Stimulated activated CD8-positive, alpha-beta memory T cell treated with anti-CD3 and anti-CD28 coated beads, Interleukin-12 subunit alpha, Interleukin-12 subunit beta, amount 100 ng/mL, for 4 hours (primary cell): ENCODE measurements at places on chromosomes 13 and 19.

- no peak for DNase-seq
These were observed 1790.8 kb upstream of the PCDH20 start for GRCh38 chr13:63206461-63206860.

GRCh38 chr13:33678084-33678483 lies 139.9 kb upstream of the RFC3 start:
- no peak for DNase-seq

- no peak for DNase-seq
These were observed 3.9 kb downstream of the KIR3DL3 start for GRCh38 chr19:54728167-54728566.

DNA sequence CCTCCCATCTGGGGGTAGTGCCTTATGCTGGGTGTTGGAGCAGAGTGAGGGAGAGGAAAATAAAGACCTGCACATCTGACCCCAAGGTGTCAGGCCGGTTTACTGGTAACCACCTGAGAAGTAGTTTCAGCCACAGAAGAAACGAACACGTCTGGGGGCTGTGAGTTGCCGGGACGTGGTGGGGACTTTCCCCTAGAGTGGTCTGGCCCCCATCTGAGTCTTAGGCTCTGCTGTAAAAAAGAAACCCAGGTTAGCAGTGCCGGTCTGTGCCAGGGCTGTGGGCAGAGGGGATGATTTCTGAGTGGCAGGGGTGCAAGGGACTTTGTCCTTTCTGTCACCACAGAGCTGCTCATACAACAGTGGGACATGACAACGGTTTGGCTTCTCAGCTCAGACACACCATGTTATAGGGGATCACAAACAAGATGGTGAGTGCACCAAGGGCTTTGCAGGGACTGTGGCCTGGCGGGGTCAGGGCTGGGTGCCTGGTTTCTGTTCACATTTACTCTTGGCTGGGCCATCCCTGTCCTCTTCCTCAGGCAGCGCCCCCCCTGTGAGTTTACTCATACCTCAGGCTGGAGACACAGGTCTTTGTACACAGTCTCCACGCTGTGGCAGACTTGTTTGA lies 9.0 kb downstream of the GCDH start:
- DNase-seq: no peak

DNA sequence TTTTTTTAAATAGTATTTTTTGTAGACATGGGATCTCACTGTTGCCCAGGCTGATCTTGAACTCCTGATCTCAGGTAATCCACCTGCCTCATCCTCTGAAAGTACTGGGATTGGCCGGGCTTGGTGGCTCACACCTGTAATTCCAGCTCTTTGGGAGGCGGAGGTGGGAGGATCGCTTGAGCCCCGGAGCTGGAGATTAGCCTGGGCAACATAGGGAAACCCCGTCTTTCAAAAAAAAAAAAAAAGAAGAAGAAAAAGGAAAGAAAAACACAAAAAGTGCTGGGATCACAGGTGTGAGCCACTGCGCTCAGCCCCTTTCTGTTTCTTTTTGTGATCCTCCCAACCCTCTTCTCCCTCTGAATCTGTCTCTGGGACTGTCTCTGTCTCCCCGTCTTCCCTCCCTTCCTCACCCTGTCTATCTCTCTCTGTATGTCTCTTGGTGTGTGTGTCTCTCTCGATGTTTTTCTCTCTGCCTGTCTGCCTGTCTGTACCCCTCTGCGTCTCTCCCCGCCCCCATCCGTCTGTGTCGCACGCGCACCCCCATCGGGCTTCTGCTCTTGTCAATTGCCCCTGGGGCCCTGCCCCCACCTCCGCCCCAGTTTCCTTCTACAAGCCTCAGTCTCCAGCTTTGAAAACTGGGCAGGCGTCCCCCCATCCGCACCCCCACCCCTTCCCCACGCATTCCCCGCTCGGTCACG lies 540 bp upstream of the ZFP36 start:
- DNase-seq: peak; percentile 80

GRCh38 chr13:94657167-94657566 lies 55.2 kb downstream of the SOX21 start:
- DNase-seq: no peak

DNA sequence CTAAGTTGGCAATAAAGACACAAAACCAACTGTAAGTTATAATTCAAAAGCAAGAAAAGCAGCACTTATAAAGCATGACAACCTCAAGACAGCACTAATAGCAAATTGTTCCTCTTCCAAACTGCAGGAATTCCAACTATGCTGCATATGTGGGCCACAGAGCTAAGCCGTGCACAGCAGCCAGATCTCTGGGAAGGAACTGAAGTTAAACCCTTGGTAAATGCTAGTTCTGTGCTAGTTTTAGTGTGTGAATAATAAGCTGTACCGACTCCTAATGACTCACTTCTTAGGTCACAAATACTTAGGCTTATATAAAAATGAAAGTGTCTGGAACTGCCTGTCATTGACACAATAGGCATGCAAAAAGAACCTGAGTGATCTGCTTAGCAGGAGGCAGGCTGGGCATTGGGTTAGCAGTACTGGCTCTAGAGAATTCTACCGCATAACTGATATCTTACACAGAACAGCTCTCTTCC lies 21.2 kb upstream of the GTF3A start:
- DNase-seq: no peak

DNA sequence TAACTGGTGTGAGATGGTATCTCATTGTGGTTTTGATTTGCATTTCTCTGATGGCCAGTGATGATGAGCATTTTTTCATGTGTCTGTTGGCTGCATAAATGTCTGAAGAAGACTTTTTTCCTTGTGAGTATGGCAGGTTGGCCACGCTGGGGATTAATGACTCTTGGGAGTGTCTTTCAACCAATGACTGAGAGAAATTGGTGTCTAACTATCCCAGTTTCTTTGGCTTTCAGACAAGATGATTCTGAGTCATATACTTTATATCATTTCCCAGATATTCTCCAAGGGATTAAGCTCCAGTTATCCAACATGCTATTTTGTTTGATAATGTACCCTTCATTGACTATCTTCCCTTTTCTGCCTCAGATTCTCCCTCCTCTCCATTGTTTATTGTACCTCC lies 35.5 kb upstream of the CSNK1A1L start:
- no peak for DNase-seq

DNA sequence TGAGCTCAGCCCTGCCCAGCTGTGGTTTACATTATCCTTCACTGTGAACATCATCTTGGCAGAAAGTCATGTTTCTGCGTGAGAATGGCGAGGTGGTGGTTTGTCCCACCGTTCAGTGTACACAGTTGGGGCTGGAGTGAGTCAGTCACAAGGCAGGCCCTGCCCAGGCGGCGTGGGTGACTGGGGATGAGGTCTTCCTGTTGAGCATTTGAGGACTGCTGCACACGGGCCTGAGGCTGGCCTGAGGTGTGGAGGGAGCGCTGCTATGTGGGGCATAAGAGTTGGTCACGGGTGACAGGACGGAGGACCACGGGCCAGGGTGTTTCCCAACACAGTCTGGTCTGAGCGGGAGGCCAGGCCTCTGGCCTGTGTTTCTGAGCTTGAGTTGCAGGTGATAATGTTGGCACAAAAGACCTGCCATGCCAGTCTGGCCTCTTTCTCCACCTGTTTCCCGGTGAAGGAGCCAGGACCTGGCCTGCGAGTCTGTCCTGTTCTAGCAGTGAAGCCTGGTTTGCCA lies 13.4 kb upstream of the C19orf33 start:
- no peak for DNase-seq

- DNase-seq: no peak
These were observed 120.9 kb downstream of the DLEU7 start for GRCh38 chr13:50722440-50723125.

DNA sequence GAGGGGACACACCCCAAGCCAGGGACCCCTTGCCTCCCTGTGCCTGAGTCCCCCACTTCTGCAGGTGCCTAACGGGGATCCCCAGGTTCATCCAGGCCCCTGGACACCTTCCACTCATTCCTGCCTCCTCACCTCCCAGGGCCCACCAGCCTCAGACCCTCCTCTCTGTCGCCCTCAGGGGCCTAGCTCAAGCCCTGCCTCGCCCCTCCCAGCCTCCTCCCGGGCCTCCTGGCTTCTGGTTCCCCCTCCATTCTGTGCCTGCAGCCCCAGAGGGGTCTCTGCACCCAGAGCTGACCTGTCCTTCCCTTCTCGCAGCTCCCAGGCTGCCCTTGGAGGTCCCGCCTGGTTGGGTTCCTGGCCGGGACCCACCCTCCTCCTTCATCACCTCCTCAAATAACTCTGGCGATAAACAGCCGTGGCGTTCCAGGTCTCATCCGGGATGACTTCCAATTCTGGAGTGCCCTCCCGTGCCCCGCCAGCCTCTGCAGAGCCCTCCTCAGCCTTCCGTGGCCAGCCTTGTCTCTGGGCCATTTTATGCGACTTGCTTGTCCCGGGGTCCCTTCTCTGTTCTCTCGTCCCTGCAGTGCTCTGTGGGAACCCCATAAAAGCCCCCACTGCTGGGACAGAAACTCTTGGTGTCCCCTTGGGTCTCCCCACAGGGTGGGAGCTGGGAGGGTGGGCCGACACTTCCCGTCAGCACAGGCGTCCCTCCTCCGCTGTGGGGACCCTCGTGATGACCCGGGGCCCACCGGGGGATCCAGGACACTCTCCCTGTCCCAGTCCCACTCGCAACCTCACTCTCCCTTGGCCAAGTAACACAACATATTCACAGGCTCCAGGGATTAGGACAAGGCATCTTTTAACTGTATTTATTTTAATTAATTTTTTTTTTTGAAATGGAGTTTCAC lies 9.2 kb downstream of the JOSD2 start:
- DNase-seq: no peak

DNA sequence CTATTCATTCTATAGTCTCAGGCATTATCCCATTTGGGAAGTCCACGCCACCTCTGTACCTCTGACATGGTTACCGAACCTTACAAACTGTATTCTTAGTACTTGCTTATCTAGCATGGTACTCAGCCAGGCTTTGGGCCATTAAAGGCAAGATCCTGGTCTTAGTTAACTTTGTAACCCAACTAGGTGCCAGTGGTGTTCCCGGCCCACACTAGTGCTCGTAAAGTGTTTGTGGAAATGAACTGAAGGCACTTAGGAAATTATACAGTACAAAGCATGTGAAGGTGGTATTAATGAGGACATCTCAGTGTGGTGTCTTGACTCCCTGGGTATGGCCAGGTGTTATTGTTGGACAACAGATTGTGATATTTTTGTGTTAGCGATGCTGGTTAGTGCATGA lies 87.8 kb upstream of the RNF113B start:
- no peak for DNase-seq

DNA sequence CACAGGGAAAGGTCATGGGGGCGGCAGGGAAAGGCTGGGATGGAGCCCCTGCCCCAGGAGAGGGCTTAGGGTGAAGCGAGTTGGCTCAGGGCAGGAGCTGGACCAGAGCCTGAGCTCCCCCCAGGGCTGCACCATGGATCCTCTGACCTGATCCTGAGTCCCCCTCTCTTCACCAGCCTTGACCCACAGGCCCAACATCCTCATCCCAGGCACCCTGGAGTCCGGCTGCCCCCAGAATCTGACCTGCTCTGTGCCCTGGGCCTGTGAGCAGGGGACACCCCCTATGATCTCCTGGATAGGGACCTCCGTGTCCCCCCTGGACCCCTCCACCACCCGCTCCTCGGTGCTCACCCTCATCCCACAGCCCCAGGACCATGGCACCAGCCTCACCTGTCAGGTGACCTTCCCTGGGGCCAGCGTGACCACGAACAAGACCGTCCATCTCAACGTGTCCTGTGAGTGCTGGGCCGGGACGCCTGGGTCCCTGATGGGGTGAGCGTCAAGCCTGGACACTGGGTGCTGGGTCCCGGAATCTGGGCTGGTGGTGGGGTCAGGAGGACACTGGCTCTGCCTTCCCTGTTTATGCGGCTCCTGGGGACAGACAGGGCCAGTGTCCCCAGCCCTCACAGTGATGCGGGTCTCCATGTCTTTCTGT lies 842 bp downstream of the SIGLEC9 start:
- DNase-seq: no peak

DNA sequence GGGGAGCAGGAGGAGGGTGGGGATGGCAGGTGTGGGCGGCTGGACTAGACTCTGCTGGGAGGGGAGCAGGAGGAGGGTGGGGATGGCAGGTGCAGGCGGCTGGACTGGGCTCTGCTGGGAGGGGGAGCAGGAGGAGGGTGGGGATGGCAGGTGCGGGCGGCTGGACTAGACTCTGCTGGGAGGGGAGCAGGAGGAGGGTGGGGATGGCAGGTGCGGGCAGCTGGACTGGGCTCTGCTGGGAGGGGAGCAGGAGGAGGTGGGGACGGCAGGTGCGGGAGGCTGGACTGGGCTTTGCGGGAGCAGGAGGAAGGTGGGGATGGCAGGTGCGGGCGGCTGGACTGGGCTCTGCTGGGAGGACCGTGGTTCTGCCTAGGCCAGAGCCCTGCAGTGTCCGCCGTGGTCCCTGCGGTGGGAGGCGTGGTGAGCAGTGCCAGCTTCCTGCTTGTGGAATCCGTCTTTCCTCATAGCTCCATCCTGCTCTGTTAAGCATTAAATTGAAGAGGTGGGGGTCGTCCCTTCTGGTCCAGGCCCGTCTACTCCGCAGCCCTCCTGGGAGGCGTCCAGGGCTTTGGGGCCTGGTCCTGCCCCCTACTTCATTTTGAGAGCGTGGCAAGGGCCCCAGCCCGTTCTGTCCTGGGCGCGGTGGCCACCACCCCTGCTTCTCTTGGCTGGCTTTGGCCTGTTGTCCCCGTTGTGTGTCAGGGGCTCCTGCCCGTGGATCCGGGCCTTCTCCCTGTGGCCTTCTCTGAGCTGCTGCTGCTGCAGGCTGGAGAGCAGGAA lies 4.7 kb downstream of the SPPL2B start:
- no peak for DNase-seq

- no peak for DNase-seq
These were observed 150.3 kb downstream of the KATNAL1 start for GRCh38 chr13:30156826-30157615.

- no peak for DNase-seq
These were observed 118.4 kb downstream of the RAB20 start for GRCh38 chr13:110442930-110443621.

- no peak for DNase-seq
These were observed 83.4 kb downstream of the UBL3 start for GRCh38 chr13:29767006-29767405.

DNA sequence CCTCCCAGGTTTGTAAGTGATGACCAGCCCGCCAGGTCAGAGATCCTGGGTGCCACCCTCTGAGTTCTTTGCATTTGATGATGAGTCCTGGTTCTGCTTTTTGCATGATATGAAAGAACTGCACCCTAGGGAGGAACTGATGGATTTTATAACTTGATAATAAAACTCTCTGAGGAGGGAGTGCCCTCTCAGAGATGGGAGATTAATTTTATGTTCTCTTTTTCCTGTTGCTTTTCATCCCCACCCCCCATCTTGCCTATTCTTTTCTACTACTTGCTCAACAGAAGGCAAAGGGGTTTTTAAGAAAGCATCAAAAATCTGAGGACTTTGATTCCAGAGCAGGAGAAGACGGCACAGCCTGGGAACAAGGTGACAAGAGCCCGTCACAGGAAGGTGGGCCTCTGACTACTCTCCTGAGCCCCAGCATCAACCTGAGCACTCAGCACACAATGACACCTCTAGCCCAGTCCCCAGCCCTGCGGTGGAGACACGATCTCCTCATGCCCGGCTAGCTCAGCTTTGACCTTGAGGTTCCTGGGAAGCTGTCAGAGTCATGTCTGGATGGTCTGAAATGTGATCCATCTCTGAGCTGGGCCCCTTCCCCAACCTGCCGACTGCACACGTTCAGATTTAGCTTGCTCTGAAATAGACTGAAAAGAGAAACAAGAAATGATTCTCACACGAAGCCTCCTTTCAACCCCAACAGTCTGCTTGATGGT lies 69.1 kb downstream of the SIAH3 start:
- no peak for DNase-seq
